Muscle of leg (tissue), 16 donors: ENCODE measurements at places on chromosomes 1 and 21. TPM values are rescaled to one million over a fixed set of nuclear protein-coding genes. Genes with fewer than 3 reads are reported as not detected.
A peak's percentile ranks its signal among the peaks of the same experiment; 100 is the strongest.

The TMEM82 gene
- not detected for total RNA-seq

The XCL1 gene
- 0.04 TPM for total RNA-seq

The AMY2A gene
- total RNA-seq: not detected

DNA sequence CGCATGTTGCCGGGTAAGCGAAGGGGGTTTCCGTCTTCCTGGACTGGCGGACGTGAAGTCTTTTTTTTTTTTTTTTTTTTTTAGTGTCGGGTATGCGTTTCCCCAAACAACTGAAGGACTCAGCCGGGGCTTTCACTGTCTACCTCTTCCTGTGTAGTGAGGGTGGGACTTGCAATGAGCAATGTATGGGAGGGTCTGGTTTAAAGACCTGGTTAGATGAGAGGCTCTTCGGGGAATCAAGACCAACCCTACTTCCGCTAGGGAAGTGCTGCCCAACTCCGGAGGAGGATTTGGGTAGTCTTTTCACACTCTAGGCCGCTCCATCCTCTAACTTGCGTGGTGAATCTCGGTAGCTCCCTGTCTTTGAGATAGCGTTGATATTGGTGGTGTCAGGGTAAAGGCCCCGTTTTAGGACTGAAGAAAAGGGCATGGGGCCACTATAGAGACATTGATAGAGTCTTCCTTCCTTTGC lies 754 bp downstream of the PRRC2C start:
- DNase-seq: peak; percentile 83

DNA sequence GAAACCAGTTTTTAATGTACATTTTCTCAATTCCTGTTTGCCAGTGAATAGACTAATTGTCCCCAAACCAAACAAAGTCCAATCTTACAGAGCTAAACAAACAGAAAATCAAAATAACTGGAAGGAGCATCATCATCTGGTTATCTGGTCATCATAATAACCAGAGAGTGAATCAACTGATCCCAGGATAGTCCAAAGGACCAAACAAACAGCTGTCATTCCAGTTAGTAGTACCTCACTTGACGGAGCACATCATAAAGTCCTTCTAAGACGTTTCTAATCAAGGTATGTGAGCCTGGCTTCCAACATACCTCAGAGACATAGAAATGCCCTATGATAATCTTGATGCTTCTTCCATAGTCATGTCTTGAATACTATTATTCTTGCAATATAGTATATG lies 240.5 kb downstream of the LTN1 start:
- DNase-seq: no peak

DNA sequence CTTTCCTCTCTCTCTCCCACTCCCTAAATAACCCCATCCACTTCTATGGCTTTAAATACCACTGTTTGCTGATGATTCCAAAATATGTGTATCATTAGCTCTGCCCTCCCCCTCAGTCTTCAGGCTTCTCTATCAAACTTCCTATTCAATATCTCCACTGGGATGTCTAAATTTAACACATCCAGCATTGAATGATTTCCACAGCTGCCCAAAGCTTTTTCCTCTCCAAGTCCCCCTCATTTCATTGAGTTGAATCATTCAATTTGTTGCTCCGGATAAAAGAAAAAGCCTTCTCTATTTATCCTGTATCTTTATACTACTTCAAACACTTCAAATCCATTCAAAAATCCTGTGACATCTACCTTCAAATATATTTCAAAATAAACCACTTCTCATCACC lies 225.0 kb downstream of the SEC16B start:
- DNase-seq: peak; percentile 44

DNA sequence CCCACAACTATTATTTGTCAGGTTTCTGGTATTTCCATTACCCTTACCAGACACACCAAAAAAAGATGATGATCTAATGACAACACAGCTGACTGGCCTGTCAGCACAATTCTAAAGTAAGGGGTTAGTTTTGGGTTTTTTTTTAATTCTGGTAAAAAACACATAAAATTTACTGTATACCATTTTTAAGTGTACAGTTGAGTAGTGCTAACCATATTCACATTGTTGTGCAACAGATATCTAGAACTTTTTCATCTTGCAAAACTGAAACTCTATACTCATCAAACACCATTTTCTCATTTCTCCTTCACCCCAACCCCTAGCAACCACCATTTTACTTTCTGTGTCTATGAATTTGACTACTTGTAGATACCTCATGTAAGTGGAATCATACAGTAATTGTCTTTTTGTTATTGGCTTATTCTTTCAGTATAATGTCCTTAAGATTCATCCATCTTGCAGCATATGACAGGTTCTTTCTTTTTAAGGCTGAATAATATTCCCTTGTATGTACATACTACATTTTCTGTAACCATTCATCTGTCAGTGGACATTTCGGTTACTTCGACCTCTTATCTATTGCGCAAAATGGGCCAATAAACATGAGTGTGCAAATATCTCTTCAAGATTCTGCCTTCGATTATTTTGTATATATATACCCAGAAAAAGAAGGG lies 29.8 kb downstream of the ARNT start:
- DNase-seq: no peak

- DNase-seq: peak; percentile 71
These were observed at the start of gene MAP1LC3C for GRCh38 chr1:241999026-241999425. Gene MAP1LC3C (minus strand): TSS chr1:241999098. CDS start chr1:241999008, 90 bp downstream.

DNA sequence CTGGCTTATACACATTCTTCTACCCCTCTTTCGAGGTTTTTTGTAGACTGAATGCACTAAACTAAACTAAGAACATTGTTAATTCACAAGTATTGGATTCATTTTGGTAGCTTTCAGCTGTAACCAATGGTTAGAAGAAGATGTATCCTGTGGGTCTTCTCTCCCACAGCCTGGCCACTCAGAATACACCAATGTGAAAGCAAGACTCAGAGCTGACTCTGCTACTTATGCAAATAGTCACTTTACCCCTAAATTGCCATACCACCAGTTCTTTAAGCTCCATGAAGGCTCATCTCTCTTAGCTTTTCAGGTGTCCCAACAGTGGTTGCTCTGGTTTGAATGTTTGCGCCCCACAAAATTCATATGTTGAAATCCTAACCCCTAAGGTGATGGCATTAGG lies 60.1 kb downstream of the RGS13 start:
- no peak for DNase-seq

- DNase-seq: peak; percentile 74
These were observed 111.9 kb upstream of the KAZN start for GRCh38 chr1:14486401-14487201.

DNA sequence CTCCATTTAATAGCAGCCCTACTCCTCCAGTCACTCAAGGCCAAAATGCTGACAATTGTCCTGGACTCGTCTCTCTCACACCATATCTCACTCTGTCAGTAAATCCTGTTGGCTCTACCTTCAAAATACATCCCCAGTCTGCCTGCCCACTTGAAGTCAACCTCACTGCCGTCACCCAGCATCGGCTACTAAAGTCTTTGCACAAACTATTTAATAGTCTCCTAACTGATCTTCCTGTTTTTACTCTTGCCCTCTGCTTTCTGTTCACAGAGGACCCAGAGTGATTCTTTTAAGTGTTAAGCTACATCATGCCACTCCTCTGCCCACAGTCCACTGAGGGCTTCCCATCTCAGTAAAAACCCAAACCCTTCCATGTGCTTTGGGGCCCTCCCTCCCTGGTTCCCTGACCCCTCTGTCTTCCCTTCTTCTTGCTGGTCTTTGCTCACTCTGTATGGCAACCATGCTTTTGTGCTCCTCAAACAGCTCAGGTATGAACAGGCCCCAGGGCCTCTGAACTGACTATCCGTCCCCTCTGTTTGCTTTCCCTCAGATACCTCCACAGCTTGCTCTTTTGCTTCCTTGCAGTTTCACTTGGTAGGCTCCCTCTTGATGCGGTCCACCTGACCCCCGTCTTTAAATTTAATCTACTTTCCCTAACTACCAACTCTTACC lies 19.0 kb downstream of the RNASEL start:
- DNase-seq: no peak

DNA sequence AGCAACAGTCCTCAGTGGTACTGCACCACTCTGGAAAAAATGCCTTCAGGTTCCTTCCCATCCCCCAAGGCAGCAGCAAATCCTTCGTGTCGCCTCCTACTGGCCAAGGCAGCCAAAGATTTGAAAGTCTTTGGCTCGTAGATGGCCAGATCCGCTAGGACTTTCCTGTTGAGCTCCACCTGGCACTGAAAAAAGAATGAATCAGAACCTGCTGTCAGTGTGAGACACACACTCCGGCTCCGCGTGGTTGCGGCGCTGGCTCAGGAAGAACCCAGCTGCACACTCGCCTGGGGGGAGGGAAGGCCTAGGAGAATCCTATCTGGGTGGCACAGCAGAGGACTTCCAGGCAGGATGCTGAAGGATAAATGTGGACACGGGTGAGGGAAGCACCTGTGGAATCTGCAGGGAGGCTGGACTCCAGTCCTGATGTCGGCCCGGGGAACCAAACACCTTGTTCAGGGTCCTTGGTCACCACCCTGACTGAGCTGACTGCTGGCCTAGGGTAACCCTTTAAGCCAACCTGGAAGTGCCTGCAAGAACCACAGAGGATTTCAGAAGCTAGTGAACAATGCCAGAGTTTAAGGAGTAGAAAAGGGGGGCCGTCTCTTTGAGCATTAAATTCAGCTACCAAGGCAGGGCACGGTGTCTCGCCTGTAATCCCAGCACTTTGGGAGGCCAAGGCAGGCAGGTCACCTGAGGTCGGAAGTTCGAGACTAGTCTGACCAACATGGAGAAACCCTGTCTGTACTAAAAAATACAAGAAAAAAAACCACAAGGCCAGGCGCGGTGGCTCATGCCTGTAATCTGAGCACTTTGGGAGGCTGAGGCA lies 3.2 kb upstream of the CCNL2 start:
- DNase-seq: no peak

DNA sequence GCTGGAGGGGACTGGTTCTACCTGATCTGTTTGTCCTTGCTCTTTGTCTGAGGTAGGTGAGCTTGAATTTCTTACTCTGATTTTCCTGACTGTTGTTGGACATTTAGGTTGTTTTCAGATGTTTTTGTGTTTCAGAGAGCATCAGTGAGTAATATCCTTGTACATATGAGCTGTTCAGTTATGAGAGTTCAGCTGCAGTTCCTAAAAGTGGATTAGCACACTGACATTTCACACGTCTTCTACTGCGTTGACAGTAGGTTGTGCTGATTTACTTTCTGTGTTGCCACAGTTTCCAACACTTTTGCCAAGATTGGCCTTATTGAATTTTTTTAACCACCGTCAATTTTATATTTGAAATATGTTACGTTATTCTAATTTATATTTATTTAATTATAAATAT lies 27.7 kb downstream of the CXADR start:
- no peak for DNase-seq

- no peak for DNase-seq
These were observed 32.2 kb downstream of the SOAT1 start for GRCh38 chr1:179325836-179326235.

- DNase-seq: no peak
These were observed 10.0 kb downstream of the RABGAP1L start for GRCh38 chr1:174169342-174169741.

DNA sequence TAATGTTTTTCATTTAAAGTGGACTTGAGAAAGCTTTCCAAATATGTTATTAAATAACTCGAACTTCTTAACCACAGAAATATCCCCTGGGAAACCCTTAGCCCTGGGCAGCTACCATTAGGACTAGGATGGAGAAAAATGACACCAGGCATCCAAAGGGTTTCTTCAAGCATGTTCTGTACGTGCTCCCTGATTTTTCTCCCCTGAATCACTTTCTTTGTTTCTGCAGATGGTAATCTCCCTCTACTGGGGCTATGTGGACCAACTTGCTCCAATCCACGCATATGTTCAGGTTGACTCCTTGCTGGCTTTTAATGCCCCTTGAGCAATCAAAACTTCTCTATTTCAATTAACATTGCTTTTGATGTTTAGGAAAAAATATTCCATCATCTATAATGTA lies 312.7 kb upstream of the C1orf87 start:
- DNase-seq: no peak

DNA sequence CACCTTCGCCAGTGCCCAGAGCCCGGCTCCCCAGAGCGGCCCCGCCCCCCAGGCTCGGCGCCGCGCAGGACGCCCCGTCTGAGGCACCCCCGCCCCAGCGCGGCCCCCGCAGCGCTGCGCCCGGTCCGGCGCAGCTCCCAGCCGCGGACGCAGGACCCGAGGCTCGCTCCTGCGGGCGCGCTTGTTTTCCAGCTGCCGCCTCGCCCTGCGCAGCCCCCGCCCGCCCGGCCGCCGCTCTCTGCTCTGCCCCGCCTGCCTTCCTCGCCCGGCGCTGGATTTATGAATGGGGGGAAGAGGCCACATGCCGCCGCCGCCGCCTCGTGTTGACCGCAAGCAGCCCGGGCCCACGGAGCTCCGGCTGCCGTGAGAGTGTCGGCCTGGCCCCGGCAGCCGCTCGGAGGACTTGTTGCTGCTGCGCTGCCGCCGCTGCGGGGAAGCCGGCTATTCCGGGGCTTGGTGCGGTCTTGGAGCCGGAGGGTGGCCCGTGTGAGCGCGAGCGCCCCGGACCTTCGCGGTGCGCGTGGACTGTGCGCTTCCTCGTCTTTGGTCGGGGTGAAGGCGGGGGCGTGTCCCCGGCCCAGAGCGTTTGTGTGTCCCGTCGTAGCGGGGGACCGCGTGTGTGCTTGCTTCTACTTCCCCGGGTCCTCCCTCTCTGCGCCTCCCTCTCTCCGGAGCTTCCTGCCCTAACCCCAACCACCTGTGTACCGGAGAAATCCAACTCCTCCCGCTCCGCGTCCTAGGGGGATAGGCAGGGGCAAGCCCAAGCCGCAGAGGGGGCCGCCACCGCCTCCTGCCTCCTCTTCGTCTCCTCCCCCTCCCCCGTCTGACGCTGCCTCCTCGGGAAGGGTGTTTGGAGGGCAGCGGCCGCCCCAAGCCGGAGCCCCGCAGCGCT lies 736 bp downstream of the KCNC4 start:
- DNase-seq: peak; percentile 36

DNA sequence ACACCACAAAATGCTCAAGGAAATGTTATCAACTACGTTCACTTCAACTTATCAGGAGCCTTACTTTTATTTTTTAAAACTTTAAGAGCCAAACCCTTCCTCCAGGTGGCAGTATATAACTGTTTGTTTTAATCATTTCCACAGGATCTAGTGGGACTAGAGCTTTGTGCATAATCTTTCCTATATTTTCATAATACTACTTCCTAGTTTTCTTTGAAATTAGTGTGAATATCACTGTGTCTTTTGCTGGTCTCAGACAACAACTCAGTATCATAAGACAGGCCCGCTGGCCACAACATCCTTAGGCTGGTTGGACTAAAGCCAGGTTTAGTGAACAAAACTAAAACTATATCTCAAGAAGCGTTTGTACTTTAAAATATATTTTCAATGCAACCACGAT lies 145.5 kb downstream of the TIAM1 start:
- peak; percentile 77 for DNase-seq

GRCh38 chr21:42654179-42654912 lies 925 bp downstream of the PDE9A start:
- peak; percentile 33 for DNase-seq

- DNase-seq: peak; percentile 53
These were observed 3.7 kb upstream of the SDE2 start for GRCh38 chr1:226002667-226003501.

GRCh38 chr1:245996811-245997210 lies 510.3 kb downstream of the SMYD3 start:
- no peak for DNase-seq
